Chondrocyte (in vitro differentiated cells): ENCODE measurements at places on chromosomes 1 and 21. TPM values are rescaled to one million over a fixed set of nuclear protein-coding genes. Genes with fewer than 3 reads are reported as not detected.

- DNase-seq = no peak
These were observed 636 bp downstream of the WARS2 start for GRCh38 chr1:119139857-119140176.

DNA sequence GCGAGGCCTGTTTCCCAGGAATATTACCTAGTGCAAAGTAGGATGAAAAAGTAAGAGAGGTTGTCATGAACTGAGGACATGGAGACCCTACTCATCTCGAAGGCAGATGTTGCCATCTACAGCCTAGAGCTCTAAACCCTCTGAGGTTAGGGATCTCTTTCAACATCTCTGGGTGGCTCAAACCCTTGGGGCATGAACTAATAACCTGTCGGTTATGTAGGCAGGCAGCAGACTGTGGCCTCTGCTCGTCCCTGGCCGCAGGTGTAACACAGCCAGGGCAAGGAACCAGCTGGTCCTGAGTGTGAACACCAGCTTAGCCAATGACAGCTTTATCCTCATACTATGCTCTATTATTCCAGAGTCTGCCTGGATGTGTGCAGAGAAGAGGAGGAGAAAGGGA is 13.2 kb downstream of the CAPZB start:
- DNase-seq = no peak

DNA sequence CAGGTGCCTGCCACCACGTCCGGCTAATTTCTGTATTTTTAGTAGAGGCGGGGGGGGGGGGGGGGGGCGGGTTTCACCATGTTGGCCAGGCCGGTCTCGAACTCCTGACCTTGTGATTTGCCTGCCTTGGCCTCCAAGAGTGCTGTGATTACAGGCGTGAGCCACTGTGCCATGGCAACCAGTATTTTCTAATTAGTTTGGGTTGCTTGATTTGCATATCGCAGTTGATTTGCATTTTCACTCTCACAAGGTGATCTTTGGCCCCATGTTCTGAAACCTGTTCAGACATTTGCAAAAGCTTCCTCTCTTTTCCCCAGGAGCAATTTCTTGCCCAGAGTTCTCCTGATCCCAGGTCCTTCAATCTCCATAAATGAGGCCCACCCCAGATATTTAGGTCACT is 1.7 kb downstream of the TOR3A start:
- DNase-seq = no peak

DNA sequence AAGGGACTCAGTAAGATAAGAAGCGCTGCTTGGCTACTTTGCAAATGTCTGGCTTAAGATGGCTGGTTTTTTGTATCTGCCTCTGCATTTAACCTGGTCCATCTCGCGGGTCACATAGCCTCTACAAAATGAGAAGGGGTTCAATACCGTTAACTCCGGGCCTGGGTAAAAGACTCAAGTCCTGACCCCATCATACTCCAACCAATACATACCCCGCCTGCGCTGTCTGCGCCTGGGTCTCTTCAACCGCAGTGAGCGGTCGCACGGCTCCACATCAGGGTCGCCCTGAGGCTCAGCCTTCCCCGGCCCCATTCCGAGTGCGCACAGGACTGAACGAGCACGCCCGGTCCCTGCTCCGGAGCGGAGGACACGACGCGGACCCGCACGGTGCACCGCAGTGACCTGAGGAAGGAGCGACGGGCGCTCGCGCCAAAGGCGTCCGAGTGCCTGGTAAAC is 558 bp upstream of the PGD start:
- DNase-seq = peak; percentile 90

DNA sequence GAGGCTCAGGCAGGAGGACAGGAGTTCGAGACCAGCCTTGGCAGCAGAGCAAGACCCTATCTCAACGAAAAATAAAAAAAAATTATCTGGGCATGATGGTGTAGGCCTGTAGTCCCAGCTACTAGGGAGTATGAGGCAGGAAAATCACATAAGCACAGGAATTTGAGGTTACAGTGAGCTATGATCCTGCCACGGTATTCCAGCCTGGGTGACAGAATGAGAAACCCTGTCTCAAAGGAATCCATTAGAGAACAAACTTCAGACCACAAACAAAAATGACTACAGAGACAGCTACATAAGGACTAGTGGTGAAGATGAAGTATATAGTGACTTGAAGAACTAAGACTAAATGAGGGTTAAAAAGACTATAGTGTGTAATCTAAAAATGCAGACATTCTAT is 233.1 kb downstream of the RERE start:
- DNase-seq = no peak

DNA sequence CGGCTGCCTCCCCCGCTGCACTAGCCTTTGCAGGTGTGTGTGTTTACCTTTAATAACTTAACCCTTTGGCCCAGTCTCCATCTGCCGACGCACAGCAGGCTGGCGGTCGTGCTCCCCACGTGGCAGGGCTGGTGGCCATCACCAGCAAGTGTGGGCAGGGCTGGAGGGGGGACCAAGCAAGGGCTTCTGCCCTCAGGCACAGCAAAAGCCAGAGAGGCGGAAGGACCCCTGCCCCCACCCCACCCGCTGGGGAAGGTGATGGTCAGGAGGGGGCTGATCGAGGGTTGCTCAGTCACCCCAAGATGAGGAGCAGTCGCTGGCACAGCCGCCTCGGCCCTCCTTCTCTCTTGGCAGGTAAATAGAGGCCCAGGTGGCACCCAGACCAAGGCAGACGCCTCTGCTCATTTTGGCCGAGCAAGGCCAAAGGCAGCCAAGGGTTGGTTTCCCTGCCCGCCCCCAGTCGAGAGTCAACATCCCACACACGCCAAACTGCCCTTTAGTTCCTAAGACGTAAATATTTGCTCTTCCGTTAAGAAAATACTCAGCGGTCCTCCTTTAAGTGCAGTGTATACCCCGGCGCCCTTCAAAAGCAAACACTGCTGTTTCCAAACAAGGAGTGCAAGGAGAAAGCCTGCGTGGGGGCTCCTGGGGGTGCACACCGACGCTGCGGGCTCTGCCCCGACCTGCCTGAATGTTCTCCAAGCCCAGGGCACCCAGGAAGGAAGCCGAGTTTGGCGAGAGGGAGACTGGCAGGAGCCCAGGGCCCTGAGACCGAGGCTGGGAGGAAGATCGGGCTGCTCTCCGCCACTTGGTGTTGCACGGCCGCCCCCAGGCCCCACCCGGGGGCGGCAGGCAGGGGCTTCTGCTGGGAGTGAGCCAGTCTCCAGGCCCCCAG is 82.7 kb downstream of the SIK1 start:
- DNase-seq = no peak

GRCh38 chr1:68624233-68624632 is 127.4 kb upstream of the DEPDC1 start:
- no peak for DNase-seq

GRCh38 chr1:17265162-17265561 is 16.3 kb downstream of the PADI3 start:
- DNase-seq = no peak

Gene CDCP2
- total RNA-seq = not detected in 3 replicates

Gene GPR52
- total RNA-seq = 0.74 to 1.7 TPM (median 1.0 TPM) in 3 replicates

Gene ADCY10
- total RNA-seq = 0.07 to 0.51 TPM (median 0.10 TPM) in 3 replicates

Gene ATP6V1G3
- not detected in 3 replicates for total RNA-seq

Gene SPRR1A
- not detected in 3 replicates for total RNA-seq
